ENCODE measurements at places on chromosomes 2 and 18.
A peak's percentile ranks its signal among the peaks of the same experiment; 100 is the strongest.

- DNase-seq, result no peak
These were observed 70.5 kb upstream of the ZCCHC2 start for GRCh38 chr18:62452280-62452831.

DNA sequence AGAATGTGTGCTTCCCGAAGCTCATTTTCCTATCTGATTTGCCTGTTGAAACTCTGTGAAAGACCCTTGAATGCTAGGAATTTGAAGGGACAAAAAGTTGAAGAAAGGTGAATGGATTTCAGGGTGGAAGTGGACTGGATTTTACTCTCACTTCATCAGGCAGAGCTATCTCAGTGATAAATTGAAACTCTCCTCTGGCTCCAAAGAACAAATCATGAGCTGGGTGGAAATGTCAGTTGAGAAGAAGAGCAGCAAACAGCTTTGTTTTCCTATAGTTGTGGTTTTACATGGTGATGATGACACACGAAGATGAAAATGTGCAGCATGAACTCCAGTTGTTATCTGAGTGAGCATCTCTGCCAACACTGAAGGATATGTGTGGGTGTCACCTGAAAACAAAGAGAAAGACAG lies 34.4 kb downstream of the CD28 start:
- no peak for DNase-seq

GRCh38 chr18:69968039-69968438 lies 20.4 kb upstream of the CD226 start:
- DNase-seq, result no peak

DNA sequence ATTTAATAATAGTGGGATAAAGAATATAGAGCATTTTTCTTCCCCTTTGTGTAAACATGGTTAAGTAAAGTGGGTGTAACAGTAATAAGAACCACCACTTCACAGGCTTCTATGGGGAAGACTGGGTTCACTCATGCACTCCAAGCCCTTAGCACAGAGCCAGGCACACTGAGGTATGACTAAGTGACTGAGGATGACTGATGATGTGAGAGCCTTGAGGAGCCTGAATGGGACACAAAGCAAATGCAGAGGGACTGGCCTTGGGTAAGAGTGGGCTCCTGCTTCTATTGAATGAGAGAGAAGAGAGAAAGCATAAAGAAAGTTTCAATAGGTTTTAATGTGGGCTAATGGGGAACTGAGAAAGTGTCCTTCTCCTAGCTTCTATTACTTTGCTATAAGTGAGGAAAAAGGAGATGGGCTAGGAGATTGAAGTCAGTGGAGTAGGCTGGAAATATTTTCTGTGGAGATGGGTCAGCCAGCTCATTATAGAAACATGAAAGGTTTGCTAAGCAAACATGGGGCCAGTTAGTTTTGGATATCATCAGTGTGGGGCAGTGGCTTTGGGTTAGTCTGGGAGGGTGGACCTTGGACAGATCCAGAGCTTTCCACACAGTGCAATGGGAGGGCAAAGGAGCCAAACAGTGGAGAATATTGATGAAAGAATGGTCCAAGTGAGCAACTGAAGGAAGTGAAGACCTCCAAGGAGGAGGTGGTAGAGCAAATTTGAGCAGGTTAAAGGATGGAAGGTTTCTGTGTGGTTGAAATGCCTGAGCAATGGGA lies 20.6 kb downstream of the IL1F10 start:
- DNase-seq, result no peak

GRCh38 chr2:47043142-47043890 lies 111.8 kb downstream of the STPG4 start:
- no peak for DNase-seq

DNA sequence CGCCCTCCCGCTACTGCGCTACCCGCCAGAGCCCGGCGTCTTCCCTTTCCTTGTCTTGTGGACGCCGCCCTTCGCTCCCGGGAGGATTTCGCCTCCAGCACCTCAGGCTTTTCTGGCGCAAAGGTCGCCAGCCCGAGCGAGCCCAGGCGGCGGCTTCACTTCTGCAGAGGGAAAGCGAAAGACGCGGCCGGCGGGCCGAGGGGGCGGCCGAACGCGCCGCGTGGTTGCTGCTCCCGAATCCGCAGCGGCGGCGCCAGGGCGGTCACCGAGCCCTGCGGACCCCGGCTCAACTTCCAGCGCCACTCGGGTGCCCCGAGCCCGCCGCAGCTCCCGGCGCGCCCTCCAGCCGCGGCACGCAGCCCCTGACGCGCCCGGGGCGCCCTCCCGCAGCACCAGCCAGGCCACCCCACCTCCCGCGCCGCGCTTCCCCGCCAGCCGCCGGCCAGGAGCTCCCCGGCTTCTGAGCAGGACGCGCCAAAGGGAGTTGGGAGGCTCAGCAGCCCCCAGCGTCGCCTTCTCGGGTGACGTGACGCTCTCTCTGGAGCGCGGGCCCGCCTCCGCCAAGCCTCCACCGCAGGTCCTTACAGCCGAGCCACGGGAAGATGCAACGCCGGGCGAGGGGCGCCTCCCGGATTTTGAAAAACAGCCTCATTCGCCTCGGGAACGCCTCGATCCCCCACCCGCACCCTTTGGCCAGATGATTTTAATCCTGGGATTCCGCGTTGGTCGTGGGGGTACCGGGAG lies 84.9 kb upstream of the EPB41L3 start:
- no peak for DNase-seq

- DNase-seq, result peak; percentile 71
These were observed 12.1 kb downstream of the CD226 start for GRCh38 chr18:69935319-69936190.

- DNase-seq, result no peak
These were observed 102.6 kb downstream of the VSNL1 start for GRCh38 chr2:17643031-17643615.

DNA sequence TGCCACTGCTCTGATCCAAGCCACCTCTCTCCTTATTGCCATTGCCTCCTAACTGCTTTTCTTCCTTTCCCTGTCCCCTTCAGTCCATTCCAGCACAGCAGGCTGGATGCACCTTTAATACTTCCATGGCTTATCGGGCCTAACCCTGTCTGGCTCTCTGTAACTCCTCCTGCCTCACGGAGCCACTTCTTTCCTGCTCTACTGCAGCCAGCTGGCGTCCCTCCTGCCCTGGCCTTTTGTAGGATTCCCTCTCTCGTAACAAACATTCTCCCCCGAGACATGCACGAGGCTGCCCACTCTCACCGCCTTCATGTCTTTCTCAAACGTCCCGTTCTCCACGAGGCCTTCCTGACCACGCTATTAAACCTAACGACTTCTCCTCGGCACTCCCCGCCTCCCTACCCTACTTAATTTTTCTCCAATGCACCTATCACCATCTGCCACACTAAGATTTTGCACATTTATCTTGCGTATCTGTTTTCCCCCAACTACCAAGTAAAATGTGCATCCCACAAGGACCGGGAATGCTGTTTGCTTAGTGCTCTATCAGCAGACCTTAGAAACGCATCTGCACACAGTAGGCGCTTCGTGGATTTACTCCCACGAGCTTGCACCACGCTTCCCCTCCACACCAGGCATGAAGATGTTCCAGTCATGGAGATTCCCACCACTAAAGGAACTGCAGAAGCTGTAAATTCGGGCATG lies 728 bp upstream of the C18orf63 start:
- no peak for DNase-seq

DNA sequence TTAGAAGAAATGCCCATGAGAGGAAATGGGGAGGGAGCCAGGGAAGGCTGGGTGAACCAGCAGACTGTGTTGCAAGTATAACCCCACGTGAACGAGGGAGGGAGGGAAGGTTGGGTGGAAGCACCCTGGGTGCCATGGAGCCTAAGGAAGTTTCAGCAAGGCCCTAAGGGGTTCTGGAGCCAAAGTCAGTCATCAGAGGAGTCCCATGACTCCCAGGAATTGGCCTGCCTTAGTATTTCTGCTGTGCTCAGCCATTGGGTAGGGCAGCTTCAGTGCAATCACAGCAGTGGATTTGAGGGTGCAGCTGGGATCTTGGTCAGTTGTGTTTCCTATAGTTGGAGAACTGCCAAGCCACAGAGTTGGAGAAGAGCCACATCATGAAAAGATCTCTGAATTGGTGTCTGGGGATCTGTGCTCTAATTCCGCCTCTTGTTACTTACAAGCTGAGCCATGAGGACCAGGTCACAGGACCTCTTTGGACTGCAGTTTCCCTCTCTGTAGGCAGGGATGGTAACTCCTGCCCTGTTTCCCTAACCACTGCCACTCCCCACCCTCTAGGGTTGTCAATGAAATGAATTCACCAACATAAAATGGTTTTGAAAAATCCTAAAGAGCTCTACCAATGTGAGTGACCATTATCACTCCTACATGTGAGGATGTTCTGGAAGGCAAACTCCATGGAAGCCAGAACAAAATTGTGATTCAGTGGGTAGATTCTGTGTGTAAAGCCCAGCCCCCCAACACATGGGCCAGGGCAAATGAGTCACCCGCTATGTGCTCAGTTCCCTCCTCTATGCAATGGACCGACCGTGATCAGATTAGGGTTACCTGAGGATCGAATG lies 108.9 kb downstream of the CLIP4 start:
- DNase-seq, result no peak

DNA sequence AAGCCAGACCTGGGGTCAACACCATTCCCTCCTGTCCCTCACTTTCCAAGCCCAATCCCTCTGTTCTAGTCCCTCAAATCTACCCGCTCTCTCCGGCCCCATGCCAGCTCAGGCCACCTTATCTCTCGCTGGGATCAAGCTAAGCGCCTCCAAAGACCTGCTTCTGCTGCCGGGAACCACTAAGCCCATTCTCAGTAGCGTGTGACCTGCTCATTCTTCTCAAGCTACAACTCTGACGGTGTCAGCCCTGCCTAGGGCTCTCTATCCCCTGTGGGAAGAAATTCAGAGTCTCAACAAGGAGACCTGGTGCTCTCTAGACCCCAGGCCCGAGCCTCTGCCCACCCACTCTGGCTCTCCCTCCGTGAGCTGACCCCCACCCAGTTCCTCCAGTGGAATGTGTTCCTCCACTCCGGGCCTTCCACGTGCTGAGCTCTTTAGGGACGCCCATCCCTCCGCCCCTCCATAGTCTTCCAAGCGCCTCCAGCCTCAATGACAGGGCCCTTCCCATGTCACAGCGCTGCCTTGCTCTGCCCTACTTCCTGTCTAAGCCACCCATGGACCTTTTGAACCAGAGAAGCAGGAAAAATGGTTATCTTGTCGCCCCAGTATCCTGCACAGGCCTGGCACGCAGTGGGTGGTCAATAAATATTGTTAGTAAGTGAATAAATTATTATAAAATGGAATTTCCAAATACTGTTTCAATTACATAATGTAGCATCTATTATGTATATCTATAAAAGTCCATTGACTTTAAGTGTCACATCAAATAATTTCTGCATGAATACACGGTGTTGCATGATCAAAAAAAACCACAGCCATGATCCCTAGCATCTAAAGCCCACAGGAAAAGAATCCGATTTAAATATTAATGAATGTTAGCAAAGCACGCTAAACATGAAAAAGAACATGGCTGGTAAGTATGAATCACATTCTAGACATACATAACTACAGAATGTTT lies 127.6 kb downstream of the ZNF516 start:
- DNase-seq, result no peak

DNA sequence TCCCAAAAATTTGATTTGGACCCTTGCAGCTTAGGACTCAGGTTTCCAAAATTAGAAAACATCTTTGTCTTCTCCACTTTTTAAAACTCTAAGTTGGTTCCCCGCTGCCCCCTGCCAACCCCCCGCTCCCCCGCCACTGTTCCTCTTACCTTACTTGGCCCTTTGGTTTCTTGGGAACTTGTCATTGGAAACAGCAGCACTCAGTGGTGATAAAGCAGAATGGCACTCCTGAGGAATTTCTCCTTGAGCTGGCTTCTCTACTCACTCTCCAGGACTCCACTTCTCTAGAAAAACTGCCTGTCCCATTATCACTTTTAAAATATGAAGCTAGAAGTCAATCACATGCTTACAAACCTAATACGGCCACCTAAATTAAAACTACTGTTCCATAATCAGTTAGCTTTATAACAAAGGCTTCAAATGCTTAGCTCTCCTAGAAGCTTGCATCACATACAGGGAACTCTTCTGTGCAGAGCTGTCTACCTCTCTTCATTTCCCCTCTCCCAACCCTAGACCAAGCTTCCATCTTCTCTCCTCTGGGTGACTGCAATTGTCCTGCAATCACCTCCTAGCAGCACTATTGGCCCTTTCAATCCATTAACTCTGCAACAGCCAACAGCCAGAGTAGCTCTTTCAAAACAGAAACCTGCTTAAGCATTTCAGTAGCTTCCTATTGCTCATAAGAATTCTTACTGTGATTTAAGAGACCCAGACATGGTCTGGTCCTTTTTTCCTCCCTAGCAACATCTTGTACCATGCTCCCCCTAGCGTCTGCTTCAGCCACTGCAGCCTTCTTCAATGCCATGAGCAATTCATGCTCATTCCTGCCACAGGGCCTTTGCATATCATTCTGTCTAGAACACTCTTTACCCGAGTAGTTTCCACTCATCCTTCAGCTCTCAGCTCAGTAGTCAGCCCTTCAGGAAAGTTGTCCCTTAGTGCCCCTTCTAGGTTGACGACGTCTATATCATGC lies 15.2 kb upstream of the PLEKHM3 start:
- DNase-seq, result peak; percentile 53

- no peak for DNase-seq
These were observed 52.5 kb downstream of the SDC1 start for GRCh38 chr2:20172273-20173055.

DNA sequence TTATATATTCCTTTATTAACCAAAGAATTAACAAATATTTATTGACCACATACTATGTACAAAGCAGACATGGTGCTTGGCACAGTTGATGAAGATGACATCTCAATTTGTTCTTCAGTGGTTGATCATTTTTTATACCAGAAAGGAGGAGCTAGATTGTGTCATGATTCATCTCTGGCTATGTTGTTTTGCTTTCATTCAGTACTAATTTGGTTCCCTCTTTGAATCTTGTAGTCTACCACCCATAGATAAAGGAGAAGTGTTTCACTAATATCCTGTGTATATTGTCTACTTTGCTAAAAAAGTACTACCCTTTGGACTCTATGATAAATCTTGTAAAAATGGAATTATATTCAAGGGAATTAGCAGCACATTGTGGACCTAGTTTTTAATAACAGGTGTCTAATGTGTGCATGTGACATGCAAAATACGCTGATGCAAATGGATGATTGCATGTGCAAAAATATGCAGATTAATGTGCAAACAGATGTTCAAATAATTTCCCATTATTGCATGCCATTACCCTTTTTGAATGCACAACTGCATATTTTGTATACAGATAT lies 313.2 kb upstream of the ZEB2 start:
- DNase-seq, result no peak

GRCh38 chr2:234091883-234092282 lies 41.4 kb downstream of the SPP2 start:
- no peak for DNase-seq

- peak; percentile 67 for DNase-seq
These were observed 8.8 kb downstream of the RTP5 start for GRCh38 chr2:241877989-241878970.

DNA sequence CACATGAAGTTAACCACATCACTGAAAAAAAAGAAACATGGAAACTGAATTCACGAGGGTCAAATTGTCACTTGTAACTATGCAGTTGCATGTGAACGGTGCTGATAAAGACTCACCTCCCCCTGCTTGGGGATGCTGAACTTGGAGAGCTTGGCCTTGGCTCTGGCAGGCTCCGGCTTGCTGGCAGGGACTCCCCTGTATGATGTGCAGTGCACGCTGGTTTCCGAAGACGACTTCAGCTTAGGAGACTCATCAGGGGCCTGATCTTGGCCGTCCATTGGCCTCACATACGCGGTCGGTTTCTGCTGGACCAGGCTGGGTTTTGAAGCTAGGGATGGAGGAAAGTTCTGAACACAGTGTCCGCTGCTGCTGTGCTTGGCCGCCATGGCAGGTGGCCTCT lies 135.9 kb downstream of the AFF3 start:
- no peak for DNase-seq
